ENCODE measurements at places on chromosomes 2 and 18.

GRCh38 chr18:58195278-58195765 lies 151.3 kb downstream of the NEDD4L start:
- peak; percentile 66 for DNase-seq

GRCh38 chr2:151853070-151853758 lies 25.0 kb upstream of the ARL5A start:
- no peak for DNase-seq

DNA sequence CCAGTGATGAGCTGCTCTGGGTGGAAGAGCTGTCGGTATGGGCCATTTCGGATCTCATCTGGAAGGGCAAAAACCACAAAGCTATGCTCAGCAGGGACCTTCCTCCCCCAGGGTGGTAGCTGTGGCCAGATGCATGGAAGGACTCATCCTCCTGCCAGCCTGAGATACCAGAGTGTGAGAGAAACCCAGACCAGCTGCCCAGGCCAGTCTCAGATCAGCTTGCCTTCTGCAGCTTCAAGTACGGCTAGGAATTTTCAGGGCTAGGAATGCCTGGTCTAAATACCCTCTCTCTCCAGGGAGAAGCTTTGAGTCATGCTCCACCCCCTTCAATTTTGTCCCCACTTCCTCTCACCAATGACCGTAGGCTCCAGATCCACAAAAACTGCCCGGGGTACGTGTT lies 1.4 kb upstream of the TUBA4B start:
- DNase-seq = no peak

- DNase-seq = no peak
Measured at GRCh38 chr2:80515964-80516363, 211.4 kb upstream of the LRRTM1 start.

DNA sequence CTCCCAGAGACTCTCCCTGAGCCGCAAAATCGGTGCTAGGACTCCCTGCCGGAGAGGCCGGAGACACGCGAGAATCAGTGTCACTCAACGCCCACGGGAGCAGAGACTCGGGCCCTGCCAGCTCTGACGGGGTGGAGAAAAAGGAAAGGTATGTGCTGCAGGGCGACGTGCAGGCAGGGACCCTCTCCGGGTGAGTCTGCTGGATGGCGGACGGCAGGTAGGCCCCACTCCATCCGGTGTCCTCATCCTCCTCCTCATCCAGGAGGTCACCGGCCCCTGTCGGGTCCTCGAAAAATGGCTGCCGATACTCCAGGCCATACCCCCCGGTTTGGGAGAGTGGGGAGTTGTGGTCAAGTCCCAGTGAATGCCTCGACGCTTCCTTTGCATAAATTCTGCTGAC lies 110.7 kb downstream of the PMAIP1 start:
- DNase-seq = no peak

GRCh38 chr2:232388324-232388891 lies 9.9 kb downstream of the ALPP start:
- no peak for DNase-seq

- no peak for DNase-seq
Measured at GRCh38 chr2:209713219-209713618, 58.4 kb upstream of the UNC80 start.

GRCh38 chr18:33603454-33603853 lies 25.4 kb downstream of the ASXL3 start:
- no peak for DNase-seq

DNA sequence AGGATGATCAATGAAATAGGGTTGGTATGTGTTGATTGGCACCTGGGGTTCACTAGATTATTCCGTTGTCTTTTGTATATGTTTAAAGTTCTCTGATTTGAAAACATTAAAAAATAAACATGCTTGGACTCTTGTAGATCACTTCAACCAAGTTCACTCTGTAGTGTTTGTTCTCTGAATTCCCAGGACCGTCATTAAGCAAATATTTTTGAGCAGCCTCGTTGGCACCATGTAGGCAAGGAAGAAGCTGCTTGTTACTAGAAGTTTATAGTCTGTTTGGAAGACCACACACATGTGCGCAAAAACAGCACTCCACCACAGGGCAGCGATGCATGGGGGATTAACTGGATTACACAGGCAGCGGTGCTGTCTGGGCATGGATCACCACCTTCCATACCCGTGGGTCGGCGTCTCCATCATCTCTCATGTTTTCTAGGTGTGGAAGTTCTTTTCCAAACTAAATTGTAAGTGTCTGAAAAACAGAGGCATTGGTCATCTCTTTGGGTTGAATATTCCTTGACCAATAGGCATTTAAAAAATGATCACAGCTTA lies 212.2 kb downstream of the FHOD3 start:
- DNase-seq = no peak

- DNase-seq = no peak
Measured at GRCh38 chr18:8951491-8951890, 151.0 kb upstream of the NDUFV2 start.

DNA sequence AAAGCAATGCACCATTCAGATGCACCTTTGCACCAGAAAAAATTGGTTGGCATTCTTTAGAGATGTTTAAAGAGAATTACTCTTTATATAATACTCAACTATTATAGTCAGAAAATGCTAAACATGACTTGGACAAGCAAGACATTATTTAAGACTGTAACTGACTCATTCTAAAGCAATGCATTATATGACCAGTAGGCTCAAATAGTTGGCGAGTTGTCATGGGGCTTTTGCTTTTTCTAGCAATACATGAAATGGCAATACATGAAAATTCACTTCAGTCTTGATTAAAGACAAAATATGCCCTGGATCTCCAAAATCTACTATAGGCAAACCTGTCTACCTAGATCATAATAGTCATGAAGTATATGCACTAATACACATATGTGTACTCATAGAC lies 216.9 kb upstream of the VWC2L start:
- no peak for DNase-seq

DNA sequence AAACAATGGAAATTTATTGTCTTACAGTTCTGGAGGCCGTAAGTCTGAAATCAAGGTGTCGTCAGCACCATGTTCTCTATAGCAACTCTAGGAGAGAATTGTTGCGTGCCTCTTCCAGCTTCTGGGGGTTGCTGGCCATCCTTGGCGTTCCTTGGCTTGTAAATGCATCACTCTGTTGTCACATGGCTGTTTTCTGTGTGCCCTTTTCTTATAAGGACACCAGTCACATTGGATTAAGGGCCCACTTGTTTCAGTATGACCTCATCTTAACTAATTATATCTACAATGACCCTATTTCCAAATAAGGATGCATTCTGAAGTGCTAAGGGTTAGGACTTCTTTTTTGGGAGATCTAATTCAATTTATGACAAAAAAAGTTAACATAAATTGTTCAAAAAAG lies 1.4 kb upstream of the PLEK start:
- DNase-seq = no peak
